ENCODE measurements at places on chromosomes 7 and 10. TPM values are rescaled to one million over a fixed set of nuclear protein-coding genes. Genes with fewer than 3 reads are reported as not detected.

The EPHB6 gene
- not detected for total RNA-seq

The ELMO1 gene
- 13.6 TPM for total RNA-seq

The NXPH1 gene
- total RNA-seq: not detected

The TSC22D4 gene
- 63.5 TPM for total RNA-seq

The FAM185A gene
- total RNA-seq: 11.5 TPM

The NKX2-3 gene
- not detected for total RNA-seq

The PARD3 gene
- total RNA-seq: 14.7 TPM

The ACSL5 gene
- total RNA-seq: 64.8 TPM

The PLEKHS1 gene
- total RNA-seq: not detected

The OR6V1 gene
- not detected for total RNA-seq

The ITGB1 gene
- 1,102 TPM for total RNA-seq

The SOSTDC1 gene
- not detected for total RNA-seq

The HTR7 gene
- not detected for total RNA-seq

The GTF2IRD1 gene
- total RNA-seq: 16.9 TPM

The NRBF2 gene
- 11.2 TPM for total RNA-seq

The ANKRD30A gene
- total RNA-seq: not detected

The AS3MT gene
- 1.1 TPM for total RNA-seq

The SYT15B gene
- not detected for total RNA-seq

The FXYD4 gene
- not detected for total RNA-seq

The HMX2 gene
- not detected for total RNA-seq

The PRSS37 gene
- total RNA-seq: not detected

The TMEM196 gene
- total RNA-seq: not detected

The LIPN gene
- not detected for total RNA-seq

The ANXA8 gene
- not detected for total RNA-seq

The PIK3AP1 gene
- total RNA-seq: not detected

The CPVL gene
- total RNA-seq: 2.6 TPM

The TFEC gene
- total RNA-seq: 8.3 TPM

The ASIC3 gene
- not detected for total RNA-seq

The SPDYE17 gene
- not detected for total RNA-seq

The CYP26C1 gene
- 0.30 TPM for total RNA-seq

Data from mammary microvascular endothelial cell (primary cell).